ENCODE measurements at places on chromosomes 12 and 14.

DNA sequence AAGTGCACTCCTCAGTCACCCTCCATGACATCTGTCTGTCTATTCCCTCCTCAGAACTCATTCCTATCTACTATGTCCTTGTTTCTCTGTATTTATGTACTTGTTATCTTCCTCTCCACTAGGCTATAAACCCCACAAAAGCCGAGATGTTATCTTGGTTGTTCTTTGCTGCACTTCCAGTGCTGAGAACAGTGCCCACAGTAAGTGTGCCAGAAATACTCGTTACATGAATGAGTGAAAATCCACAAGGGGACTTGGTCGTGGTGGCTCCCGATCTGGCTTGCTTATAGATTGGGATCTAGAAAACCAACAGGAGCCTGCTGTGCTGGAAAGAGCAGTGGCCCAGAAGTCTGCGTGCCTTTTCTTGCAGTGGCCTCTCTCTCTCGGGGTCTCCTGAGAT lies 111.9 kb upstream of the PRMT8 start:
- no peak for DNase-seq

- no peak for DNase-seq
These were observed 42.2 kb downstream of the CMKLR1 start for GRCh38 chr12:108296945-108297344.

DNA sequence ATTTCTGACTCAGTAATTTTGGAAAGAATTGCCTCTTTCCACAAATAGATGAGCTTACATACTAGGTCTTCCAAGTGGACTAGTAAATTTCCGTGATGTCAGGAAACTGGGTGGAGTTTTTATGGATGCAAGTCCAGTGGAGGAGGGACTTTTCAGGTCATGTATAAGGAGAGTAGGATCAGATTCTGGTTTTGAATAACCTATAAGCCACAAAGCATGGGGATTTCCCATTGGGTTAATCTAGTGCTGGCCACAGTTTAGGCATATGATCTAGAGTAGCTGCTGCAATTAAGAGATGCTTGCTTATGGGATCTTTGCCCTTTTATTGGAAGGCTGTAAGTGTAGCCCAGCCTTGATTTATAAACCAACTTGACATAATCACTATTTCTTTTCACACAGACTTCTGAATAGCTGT lies 33.8 kb downstream of the STK38L start:
- no peak for DNase-seq

GRCh38 chr12:953776-954175 lies 4.3 kb upstream of the RAD52 start:
- DNase-seq: no peak

DNA sequence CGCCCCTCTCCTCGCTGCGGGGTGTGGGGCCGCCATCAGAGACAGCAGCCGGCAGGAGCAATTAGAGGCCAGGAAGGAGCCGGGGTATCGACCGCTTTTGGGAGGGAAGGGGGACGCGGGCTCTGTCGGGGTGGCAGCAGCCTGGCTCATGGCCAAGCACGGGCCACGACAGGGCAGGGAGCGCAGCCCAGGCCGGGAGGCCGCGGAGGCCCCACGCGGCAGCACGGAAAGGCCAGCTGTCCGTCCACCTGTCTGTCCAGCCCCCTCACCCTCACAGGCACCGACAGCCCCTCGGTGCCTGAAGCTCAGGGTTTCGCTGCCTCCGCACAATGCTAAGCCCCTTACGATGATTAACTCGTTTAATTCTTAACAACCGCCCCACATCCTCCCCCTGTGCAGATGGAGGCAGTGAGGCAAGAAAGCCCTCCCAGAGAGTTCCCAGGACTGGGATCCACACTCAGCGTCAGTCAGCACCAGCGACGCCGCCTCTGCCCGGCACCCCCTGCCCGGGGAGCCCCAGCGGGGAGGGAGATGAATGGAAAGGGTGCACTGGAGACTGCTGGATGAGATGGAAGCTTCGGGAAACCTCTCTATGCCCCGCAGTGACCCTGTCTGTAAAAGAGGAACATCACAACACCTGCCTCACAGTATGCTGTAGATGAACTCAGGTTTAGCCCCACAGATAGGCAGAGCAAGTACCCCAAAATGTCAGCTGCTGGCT lies 23.7 kb downstream of the NCOR2 start:
- no peak for DNase-seq

DNA sequence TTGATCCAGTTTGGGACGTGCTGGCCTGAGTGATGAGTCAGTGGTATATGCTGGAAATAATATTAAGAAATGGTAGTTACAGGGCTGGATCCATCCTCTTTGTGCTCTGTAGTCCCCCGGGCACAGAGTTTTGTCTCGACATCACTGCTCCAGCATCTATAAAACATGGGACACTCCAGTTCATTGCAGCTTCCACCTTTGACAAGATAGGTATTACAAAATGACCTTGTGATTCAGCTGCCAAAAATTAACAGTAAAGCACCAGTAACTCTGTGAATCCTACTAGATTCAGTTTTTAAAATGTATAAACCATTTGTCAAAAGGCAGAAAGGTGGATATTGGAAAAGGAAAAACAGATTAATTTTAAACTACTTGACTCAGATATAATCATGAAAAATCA lies 14.6 kb upstream of the GNG2 start:
- no peak for DNase-seq

- no peak for DNase-seq
These were observed 54.8 kb downstream of the SAMD4A start for GRCh38 chr14:54621686-54622085.

DNA sequence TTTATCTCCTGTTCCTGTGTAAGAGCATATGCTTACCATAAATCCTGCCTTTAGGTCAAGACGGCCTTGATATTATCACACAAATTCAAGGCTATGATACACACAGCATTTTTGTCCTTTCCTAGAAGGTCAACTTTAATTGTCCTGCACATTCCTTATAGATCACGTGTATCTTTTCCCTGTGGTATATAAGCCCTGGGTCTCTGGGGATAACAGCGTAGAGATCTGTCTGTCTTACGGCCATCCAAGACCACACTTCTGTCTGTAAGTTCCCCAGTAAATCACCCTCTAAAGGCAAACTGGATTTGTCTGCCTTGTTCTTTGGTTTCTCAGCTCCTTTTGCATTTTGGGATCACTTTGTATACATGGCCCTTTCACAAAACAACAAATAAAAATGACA lies 69.5 kb upstream of the TCL1B start:
- DNase-seq: no peak

- no peak for DNase-seq
These were observed 9.6 kb upstream of the SMARCC2 start for GRCh38 chr12:56198836-56199235.

DNA sequence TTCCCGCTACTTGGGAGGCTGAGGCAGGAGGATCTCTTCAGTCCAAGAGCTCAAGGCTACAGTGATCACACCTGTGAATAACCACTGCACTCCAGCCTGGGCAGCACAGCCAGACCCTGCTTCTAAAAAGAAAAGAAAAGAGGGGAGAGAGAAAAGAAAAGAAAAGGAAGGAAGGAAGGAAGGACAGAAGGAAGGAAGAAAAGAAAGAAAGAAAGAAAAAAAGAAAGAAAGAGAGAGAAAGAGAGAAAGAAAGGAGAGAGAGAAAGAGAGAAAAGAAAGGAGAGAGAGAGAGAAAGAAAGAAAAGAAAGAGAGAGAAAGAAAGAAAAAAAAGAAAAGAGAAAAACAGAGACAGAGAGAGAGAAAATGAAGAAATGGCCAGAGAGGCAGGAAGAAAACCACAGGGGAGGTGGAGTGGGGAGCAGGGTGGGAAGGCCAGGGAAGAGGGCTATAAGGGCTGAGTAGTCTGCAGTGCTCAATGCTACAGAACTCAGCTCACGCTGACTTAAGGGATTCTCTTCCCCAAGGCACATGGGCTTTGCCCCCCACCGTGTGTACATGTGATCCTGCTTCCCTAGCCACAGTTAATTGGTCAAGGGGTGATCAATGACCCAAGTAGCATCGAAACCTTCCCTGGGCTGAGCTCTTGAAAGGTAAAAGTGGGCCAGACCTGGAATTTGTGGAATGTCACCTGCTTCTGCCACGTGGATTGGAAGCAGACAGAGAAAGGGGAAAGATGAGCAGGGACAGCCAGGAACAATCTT lies 90.4 kb upstream of the TMCC3 start:
- DNase-seq: no peak

GRCh38 chr12:41919526-41920261 lies 225.0 kb downstream of the GXYLT1 start:
- DNase-seq: no peak

- DNase-seq: no peak
These were observed 53.7 kb upstream of the PLXNC1 start for GRCh38 chr12:94094700-94095099.

DNA sequence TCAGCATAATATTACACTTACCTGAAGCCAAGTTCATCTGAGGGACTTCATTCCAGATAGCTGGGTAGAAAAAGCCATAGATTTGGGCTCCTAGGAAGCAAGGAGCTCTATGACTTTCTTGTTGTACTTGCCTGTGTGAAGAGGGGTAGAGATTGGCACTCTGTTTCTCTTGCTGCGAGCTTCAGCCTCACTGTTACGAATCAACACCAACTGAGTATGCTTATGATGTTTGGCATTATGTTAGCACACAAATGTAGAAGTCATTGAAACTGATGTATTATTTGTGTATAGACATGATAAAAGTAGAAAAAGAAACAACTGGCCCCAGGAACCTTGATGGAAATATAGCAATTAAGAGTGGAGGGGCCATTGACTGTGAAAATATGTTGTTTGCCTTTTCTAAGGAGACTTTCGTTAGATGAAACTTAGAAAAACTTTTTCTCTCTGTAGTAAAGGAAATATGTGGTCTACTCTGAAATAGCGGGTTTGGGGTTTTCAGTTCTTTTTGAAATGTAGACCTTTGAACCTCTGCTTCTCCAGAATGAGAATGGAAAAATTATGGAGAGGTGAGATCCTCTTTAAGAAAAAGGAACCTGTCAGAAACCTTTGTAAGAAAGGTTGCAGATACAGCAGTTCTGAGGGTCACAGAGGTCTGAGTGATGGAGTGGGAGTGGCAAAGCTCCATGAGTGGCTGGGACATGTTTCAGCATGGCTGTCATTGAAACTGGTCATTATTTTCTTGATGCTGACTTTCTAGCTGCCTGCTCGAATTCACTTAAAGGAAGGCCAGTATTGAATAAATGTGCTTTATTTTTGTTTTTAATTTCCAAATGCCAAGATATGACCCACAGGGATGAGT lies 159.9 kb downstream of the GCH1 start:
- no peak for DNase-seq

- no peak for DNase-seq
These were observed 12.8 kb downstream of the KCNC2 start for GRCh38 chr12:75196865-75197264.

DNA sequence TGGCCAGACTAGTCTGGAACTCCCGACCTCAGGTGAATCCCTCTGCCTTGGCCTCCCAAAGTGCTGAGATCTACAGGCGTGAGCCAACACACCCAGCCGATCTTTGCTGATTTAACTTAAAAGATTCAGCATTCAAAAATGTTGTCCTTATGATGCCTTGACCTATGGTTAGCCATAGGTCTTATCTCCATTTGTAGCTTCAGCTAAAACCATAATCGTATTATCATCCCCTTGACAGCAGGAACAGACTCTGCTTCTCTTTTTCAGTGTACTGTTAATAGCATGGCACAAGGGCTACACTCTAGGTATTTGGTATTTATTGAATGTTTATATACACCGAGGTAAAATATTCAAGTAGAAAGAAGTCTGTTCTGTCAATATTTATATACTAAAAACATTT lies 15.3 kb downstream of the CCDC62 start:
- no peak for DNase-seq

GRCh38 chr14:89910691-89911009 lies 43.9 kb downstream of the EFCAB11 start:
- DNase-seq: no peak

DNA sequence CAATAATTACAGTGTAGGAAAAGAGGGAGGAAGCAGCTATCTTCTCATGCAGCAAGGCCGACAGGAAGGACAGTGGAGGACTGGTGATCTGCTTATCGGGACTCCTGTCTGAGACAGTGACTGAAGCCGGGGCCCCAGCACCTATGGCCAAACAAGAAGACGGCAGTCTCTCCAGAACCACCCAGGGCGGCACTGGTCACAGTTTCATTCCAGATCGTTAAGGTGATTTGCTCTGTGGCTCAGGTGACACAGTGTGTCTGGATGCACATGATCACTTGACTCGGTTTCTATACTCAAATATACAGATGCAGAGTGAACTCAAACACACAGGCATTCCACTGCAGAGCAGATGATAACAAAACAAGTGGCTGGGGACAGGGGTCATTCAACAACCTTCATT lies 52.1 kb upstream of the CORO1C start:
- DNase-seq: no peak

DNA sequence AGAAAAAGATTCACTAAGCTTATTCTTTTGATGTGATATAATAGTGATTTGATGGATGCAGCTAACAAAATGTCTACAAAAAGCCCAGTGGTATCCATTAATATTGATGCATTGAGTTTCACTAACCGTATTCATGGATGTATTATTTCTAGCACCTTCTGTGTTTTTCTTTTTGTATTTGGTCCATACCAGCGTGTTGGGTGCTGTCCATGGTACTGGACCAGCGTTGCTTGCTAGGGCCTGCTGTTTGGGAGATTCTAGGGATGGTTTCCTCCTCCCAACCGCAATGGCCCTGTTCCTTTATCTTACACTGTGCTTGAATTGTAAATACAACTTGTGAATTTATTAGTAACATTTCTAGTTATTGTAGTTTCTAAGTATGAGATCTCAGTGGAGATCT lies 31.7 kb downstream of the ANO4 start:
- no peak for DNase-seq

DNA sequence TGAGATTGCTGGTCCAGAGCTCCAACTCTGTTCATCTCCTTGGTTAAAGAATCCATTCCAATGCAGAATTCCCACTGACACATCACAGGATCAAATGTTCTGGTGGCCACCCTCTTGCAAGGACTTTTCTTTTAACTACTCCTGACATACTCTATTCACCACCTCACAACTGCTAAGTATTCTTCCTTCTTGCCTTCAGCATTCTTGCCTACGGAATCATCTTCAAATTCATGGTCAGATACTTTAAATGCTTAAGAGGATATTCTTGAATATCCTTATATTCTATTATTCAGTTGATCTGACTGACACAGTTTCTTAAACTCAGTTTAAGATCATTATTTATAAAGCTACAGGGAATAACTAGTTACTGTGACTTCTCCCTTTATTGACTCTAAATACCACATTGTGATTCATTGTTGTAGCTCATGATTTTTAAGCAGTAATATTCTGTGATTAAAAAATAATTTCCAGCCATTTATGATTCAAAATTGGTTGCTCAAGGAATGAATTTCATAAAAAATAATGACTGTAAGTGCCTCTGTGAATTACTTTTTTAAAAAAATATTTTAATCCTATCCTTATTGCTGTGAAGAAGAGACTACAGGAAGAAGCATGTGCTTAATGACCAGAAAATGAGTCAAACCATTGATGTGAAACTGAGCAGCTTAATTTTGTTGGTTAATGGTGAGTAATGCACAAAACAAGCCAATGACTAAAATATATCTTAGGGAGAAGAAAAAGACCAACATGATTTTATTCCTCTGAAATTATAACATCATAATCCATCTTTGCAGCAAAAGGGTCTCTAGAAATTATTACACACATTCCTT lies 207.1 kb downstream of the PIK3C2G start:
- DNase-seq: no peak

- DNase-seq: no peak
These were observed 7.7 kb downstream of the DAZAP2 start for GRCh38 chr12:51246254-51246853.
